Nephron progenitor cell (in vitro differentiated cells): ENCODE measurements at places on chromosomes 2 and 18.

DNA sequence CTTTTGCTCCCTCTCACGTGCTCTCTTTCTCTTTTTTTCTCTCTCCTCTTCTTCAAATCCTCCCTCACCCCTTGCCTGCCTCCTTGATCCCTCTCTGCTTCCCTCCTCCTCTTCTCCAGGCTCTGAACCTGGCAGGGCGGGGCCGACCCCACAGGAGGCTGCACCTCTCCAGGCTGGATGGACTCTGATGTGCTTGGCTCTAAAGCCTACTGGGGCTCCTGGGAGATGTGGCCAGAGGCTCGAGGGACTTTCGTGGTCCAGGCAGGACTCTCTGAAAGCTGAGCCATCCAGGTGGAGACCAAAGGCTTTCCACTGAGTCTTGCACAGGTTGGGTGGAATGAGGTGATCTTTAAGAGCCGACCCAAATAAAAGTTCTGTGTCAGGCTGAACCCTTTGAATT is 25.4 kb downstream of the DYSF start:
- no peak for DNase-seq
- no peak overlapping the region for H3K4me3 ChIP-seq
- H3K27ac ChIP-seq, result no peak overlapping the region

DNA sequence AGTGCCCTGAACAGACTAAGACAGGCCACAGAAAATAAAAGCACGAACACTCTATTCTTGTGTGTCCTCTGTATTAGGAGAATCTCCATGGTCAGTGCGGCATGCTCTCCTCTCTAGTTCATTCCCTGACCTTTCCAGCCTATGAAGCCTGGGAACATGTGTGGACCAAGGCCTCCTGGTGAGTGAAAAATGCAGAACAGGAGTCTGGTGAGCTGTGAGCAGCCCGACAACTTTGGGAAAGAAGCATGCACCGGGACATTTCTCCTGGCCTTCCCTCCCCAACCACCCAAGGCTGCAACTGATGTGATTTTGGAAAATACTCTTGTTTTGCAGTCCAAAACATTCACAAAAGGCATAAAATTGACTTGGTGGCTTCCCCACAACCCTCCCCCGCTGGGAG is 878.3 kb upstream of the ID2 start:
- no peak overlapping the region for H3K27ac ChIP-seq
- H3K4me3 ChIP-seq, result no peak overlapping the region

DNA sequence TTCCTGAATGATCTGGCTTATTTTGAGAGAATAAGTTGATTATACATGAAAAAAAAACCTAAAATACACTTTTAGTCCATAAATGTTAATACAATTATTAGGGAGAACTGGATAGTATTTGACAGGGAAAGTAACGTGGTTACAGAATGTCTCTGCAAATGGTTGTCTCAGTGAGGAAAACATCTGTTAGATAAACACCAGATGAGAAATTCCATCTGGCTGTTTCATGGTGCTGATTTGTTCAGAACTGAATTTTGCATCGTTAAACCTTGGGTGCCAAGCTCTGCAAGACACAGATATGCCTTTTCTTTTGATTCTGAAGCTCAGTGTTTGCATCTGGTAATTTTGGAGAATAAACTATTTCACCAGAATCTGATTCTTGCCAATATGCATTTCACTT is 90.4 kb downstream of the SCN3A start:
- H3K4me1 ChIP-seq, result peaks cover 15% of the 10 kb centered on the region
- peaks cover 3% of the 10 kb centered on the region for H3K27me3 ChIP-seq
- no peak overlapping the region for H3K4me3 ChIP-seq
- no peaks in the 10 kb centered on the region for H3K36me3 ChIP-seq
- H3K27ac ChIP-seq, result no peak overlapping the region

GRCh38 chr18:48688961-48689360 is 150.1 kb downstream of the CTIF start:
- no peak for DNase-seq
- no peak overlapping the region for H3K27ac ChIP-seq
- peaks cover 14% of the 10 kb centered on the region for H3K4me1 ChIP-seq
- peaks cover 19% of the 10 kb centered on the region for H3K36me3 ChIP-seq

DNA sequence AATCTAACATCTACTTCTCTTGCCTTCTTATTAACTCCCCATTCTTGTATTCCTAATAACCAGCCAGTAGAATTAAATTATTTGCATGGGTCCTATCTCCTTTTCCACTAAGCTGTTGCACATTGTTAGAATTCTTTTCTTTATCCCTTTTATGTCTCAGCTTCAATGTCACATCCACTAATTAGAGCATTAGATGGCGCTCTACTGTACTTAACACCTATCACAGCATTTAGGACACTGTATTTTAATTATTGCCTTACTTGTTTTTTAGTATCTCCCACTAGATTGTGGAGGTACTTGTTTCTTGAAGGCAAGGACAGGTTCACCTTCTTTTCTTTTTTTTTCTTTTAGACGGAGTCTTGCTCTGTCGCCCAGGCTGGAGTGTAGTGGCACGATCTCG is 3.8 kb downstream of the LIPT1 start:
- peaks cover 36% of the 10 kb centered on the region for H3K4me1 ChIP-seq
- DNase-seq, result no peak
- no peak overlapping the region for H3K27ac ChIP-seq

DNA sequence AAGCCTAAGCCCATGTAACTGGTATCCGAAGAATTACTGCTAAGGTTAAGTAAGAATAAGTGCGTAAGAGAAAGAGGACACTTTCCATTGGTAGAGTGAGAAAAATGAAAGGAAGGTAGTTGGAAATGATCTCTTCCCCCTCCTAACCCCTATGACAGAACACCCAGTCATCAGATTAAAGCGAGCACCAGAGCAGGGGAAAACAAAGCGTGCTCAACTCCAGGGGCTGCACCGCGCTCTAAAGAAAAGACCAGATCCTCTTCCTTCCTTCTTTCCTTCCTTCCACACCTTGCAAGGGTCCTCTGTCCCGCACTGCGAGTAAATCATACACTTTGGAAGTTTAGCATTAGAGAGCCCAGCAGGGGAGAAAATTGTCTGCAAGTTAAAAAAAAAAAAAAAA is 971 bp upstream of the CDH7 start:
- peaks cover 73% of the 10 kb centered on the region for H3K4me1 ChIP-seq
- peaks cover 25% of the 10 kb centered on the region for H3K27me3 ChIP-seq
- no peaks in the 10 kb centered on the region for H3K36me3 ChIP-seq
- peak overlapping the region; percentile 92 for H3K4me3 ChIP-seq
- peak; percentile 7 for DNase-seq

DNA sequence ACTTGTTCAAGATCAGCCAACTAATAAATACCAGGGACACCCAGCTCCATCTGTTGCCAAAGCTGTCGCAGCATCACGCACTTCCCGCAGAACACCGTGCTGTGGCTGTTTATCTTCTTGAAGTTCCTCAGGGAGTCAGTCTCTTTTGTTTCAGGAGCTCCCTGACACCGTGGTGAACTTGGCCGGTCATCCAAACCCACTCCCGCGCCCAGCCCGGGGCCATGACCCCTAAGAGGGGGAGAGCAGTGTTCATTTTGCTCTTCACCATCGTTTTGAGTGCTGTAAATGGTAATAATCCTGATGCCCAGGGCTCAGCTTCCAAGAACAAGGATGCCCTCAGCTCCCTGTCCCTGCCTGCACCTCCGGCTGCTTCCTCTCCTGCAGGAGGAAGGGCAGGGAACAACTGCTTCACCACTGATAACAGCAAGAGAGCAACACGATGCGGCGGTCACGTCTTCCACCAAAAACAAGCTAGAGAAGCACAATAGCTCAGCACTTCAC is 131.4 kb downstream of the SEPTIN10 start:
- H3K4me3 ChIP-seq, result peak overlapping the region; percentile 56
- H3K27me3 ChIP-seq, result peaks cover 8% of the 10 kb centered on the region
- H3K36me3 ChIP-seq, result no peaks in the 10 kb centered on the region
- peaks cover 70% of the 10 kb centered on the region for H3K4me1 ChIP-seq
- peak; percentile 36 for DNase-seq
- H3K27ac ChIP-seq, result no peak overlapping the region

GRCh38 chr2:99417396-99417795 is 72.4 kb downstream of the REV1 start:
- no peak overlapping the region for H3K27ac ChIP-seq
- H3K4me1 ChIP-seq, result no peaks in the 10 kb centered on the region
- no peaks in the 10 kb centered on the region for H3K27me3 ChIP-seq
- H3K36me3 ChIP-seq, result peaks cover 93% of the 10 kb centered on the region

DNA sequence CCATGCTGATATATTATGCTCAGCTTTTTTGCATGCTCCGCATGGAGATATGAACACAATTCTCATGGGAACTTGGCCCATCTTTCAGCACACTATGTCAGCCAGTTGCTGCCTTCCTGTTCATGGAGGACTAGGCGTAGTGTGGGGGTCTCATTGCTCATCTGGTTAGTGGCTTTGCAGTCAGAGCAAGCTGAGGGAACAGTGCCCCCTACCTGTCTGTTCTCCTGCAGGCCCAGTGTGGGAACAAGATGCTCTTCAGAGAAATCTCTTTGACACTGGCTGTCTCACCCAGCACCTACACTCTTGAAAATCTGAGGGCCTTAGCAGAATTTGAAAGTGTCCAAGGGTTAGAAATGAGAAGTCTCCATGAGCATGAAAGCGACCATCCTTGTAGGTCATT is 47.1 kb downstream of the SPTBN1 start:
- peak; percentile 68 for DNase-seq
- H3K27me3 ChIP-seq, result peaks cover 15% of the 10 kb centered on the region
- H3K4me3 ChIP-seq, result no peak overlapping the region
- H3K36me3 ChIP-seq, result no peaks in the 10 kb centered on the region

DNA sequence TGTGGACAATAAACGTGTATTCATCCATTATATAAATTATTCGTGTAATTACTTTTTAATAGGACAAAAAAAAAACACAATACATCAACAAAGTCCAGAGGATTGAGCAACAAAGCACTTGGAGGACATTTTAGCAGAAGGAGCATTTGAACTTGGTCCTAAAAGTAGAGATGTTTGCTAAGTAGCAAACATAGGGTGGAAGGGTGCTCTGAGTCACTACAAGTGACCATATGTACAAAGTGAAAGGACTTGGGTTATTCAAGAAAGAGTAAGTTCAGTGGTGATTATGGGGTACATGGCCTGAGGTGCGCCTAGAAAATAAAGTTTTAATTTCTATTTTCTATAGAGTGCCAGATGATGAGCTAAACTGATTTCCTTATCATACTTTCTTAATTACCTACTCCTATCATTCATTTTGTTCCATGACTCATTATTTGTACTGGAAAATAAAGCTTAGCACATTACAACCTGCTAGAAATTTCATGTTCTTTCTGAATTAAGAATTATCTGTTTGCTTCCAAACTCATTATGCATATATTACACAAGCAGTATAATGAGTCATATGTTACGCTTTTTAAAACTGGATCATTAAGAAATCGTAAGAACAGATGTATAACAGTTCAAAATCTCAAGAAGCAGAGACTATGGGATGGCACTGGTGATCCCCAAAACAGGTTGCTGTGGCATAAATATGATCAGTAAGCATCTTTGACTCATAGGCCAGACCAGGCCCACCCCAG is 13.1 kb upstream of the PPP1R1C start:
- no peak overlapping the region for H3K27ac ChIP-seq
- H3K27me3 ChIP-seq, result no peaks in the 10 kb centered on the region
- peaks cover 5% of the 10 kb centered on the region for H3K4me1 ChIP-seq

- DNase-seq, result peak; percentile 29
- H3K27me3 ChIP-seq, result peaks cover 25% of the 10 kb centered on the region
Measured at GRCh38 chr2:114661971-114662939, 219.8 kb downstream of the DPP10 start.

DNA sequence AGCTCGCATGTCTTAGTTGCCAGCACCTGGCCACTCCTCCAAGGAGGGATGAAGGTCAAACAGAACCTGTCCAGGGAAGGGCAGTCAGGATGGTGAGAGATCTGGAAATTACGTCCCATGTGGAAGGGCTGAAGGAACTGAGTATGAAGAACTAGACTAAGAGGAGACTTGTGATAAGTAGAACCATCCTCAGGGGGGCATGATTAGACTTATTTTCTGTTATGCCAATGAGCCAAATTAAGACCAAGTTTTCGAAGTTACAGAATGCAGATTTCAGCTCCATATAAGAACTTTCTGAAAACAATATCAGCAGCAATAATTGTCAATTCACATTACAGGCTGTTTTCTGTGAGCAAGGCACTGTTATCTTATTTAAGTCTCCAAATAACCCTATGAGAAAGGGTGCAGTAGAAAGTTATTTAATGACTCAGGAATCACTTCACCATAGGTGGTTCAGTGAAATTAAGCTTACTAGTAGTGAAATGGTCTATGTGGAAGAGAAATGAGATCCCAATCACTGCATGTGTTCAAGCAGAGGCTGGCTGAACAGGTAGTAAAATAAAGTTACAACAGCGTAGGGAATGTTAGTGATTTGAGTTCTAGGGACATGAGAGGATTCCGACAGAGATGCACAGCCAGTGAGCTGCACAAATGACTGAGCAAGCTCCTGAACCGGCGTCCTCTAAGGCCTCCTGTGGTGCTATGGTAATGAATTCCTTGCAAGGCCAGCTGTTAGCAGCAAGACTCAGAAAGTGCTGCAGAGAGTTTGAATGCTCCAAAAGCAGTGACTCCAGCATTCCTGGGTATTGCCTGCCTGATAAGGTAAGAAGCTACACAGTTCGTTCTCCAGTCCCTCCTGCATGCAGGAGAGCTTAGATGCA is 4.5 kb upstream of the DYM start:
- peaks cover 14% of the 10 kb centered on the region for H3K4me1 ChIP-seq
- H3K27me3 ChIP-seq, result peaks cover 7% of the 10 kb centered on the region
- DNase-seq, result no peak

DNA sequence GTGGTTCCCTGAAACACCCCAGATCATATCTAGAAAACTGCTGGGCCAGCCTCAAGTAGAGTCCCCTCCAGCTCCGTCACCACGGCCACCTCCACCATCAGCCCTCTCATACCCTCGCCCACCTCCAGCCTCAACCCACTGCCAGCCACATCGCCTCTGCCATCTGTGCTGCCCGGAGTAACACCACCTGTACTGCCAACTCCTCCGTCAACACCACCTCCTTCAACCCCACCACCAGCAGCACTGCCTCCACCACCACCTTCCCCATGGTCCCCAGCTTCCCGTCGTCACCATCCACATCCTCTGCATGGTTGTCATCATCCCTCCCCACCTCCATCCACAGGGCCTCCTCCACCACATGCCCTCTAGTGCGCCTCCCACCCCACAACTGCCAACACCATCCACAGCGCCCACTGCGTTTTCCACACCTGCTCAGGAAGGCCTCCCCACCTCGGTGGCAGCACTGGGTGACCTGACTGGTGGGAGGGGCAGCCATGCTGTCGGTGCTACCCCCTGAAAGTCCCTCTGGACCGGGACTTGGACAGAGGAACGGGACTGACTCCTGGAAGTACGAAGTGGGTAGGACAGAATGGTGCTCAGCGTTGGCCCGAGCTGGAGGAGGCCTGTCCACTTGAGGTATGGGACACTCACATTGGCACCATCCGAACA is 1.6 kb downstream of the SNED1 start:
- DNase-seq, result no peak
- peak overlapping the region; percentile 64 for H3K4me3 ChIP-seq
- H3K27me3 ChIP-seq, result peaks cover 55% of the 10 kb centered on the region
- H3K4me1 ChIP-seq, result peaks cover 33% of the 10 kb centered on the region

GRCh38 chr18:22728481-22729105 is 204.5 kb upstream of the RBBP8 start:
- no peak overlapping the region for H3K4me3 ChIP-seq
- no peaks in the 10 kb centered on the region for H3K36me3 ChIP-seq
- DNase-seq, result no peak
